Aorta (tissue), 5 donors: ENCODE measurements at places on chromosomes 13 and 19. TPM values are rescaled to one million over a fixed set of nuclear protein-coding genes. Genes with fewer than 3 reads are reported as not detected.
A peak's percentile ranks its signal among the peaks of the same experiment; 100 is the strongest.

The TFDP1 gene
- 36.6 TPM for total RNA-seq

The GPR18 gene
- total RNA-seq = 0.24 TPM

The ZSCAN22 gene
- total RNA-seq = 2.2 TPM

The PRR22 gene
- 0.81 TPM for total RNA-seq

The POLR1G gene
- total RNA-seq = 3.5 TPM

The CFAP97D2 gene
- not detected for total RNA-seq

GRCh38 chr19:15240515-15240914 is 8.3 kb upstream of the EPHX3 start:
- no peaks in the 10 kb centered on the region for H3K27me3 ChIP-seq
- peaks cover 6% of the 10 kb centered on the region for H3K36me3 ChIP-seq
- H3K27ac ChIP-seq = no peak overlapping the region
- DNase-seq = no peak
- H3K4me3 ChIP-seq = no peak overlapping the region

- H3K4me1 ChIP-seq = no peaks in the 10 kb centered on the region
- peak; percentile 93 for DNase-seq
- no peaks in the 10 kb centered on the region for H3K36me3 ChIP-seq
- no peaks in the 10 kb centered on the region for H3K27me3 ChIP-seq
These were observed 11.6 kb upstream of the NFIX start for GRCh38 chr19:12983542-12984142.

GRCh38 chr19:21749090-21749489 is 18.3 kb downstream of the ZNF100 start:
- H3K27ac ChIP-seq = no peak overlapping the region
- no peak overlapping the region for H3K4me3 ChIP-seq
- DNase-seq = no peak

- H3K27ac ChIP-seq = no peak overlapping the region
- H3K4me1 ChIP-seq = no peaks in the 10 kb centered on the region
- DNase-seq = peak; percentile 78
- H3K27me3 ChIP-seq = no peaks in the 10 kb centered on the region
These were observed 52.6 kb downstream of the MAP4K1 start for GRCh38 chr19:38564981-38565690.

DNA sequence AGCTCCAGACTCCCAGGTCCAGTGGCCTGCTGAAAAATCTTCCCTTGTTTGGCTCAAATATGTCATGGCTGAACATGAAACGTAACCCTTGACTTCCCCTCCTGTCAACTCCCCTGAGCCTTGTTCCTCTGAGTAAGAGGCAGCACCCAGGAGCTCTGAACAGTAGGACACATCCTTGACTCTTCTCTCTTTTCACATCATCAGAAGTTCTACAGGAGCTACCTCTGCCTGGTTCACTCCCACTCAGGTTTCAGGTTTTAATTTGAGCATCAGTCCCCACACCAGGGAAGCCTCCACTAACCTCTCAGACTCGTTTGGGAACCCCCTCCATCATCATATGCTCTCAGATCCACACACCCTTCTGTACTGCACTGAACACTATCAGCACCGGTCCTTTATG is 30.3 kb downstream of the ZNF823 start:
- no peaks in the 10 kb centered on the region for H3K4me1 ChIP-seq
- no peaks in the 10 kb centered on the region for H3K36me3 ChIP-seq
- DNase-seq = no peak
- no peaks in the 10 kb centered on the region for H3K27me3 ChIP-seq
- no peak overlapping the region for H3K4me3 ChIP-seq
- H3K27ac ChIP-seq = no peak overlapping the region

- no peaks in the 10 kb centered on the region for H3K27me3 ChIP-seq
- no peaks in the 10 kb centered on the region for H3K4me1 ChIP-seq
- H3K36me3 ChIP-seq = no peaks in the 10 kb centered on the region
- no peak overlapping the region for H3K4me3 ChIP-seq
- DNase-seq = no peak
These were observed 10.8 kb downstream of the DIAPH3 start for GRCh38 chr13:60152904-60153303.

DNA sequence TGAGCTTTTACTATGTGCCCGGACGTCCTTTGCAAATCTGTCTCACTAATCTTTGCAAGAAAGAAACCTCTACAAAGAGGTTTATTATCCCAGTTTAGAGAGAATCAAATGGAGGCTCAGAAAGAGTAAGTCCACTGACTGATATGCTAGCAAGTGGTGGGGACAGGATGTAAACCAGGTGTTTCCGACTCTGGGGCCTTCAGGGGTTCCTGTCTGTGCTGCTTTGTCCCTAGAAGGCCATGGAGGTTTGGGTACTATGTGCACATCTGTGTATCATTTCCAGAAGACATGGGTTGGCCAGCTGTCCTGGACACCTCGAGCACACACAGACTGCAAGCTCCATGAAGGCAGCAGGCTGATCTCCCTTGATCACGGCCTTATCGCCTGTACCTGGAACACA is 1.2 kb upstream of the KPTN start:
- no peaks in the 10 kb centered on the region for H3K4me1 ChIP-seq
- H3K27ac ChIP-seq = no peak overlapping the region
- peaks cover 2% of the 10 kb centered on the region for H3K36me3 ChIP-seq
- no peak overlapping the region for H3K4me3 ChIP-seq
- no peaks in the 10 kb centered on the region for H3K27me3 ChIP-seq

- no peak for DNase-seq
- H3K36me3 ChIP-seq = no peaks in the 10 kb centered on the region
- H3K27me3 ChIP-seq = no peaks in the 10 kb centered on the region
- no peak within 1 kb of the TSS for H3K4me3 ChIP-seq
- no peaks in the 10 kb centered on the region for H3K4me1 ChIP-seq
These were observed at the start of gene ZNF730 for GRCh38 chr19:23116802-23117571. TSS of gene ZNF730 (plus strand) at chr19:23117025. CDS start at chr19:23117174, 149 bp downstream.

GRCh38 chr19:15828121-15828610 is 12.7 kb upstream of the OR10H1 start:
- no peaks in the 10 kb centered on the region for H3K36me3 ChIP-seq
- H3K4me1 ChIP-seq = no peaks in the 10 kb centered on the region
- H3K27ac ChIP-seq = no peak overlapping the region
- H3K27me3 ChIP-seq = no peaks in the 10 kb centered on the region
